ENCODE measurements at places on chromosomes 12 and 14.

GRCh38 chr14:21913759-21914158 is 240.1 kb upstream of the OR4E1 start:
- DNase-seq = peak; percentile 42

GRCh38 chr12:81468206-81468605 is 290.9 kb downstream of the PPFIA2 start:
- DNase-seq = no peak

- no peak for DNase-seq
These were observed 80.5 kb downstream of the TMEM260 start for GRCh38 chr14:56659964-56660551.

DNA sequence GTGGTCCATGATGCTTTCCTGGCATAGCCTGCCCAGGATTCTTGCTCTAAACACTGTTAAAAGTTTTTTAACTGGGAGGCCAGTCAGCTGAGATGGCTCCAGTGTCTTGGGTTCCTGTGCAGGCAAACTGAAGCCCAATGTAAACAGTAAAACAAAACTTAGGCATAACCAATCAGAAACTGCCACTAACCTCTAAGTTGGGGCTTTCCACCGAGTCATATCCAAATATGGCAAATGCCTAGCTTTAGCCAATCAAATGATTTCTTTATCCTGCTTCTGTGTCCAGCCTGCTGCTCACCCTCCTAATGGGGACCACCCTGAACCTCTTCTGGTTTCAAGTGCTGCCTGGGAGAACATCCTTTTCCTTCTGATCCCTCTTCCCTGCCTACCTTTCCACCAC is 277.9 kb downstream of the EMP1 start:
- DNase-seq = no peak

GRCh38 chr12:58633479-58633878 is 286.8 kb downstream of the LRIG3 start:
- no peak for DNase-seq

GRCh38 chr14:70664698-70665447 is 23.2 kb downstream of the TTC9 start:
- DNase-seq = no peak

DNA sequence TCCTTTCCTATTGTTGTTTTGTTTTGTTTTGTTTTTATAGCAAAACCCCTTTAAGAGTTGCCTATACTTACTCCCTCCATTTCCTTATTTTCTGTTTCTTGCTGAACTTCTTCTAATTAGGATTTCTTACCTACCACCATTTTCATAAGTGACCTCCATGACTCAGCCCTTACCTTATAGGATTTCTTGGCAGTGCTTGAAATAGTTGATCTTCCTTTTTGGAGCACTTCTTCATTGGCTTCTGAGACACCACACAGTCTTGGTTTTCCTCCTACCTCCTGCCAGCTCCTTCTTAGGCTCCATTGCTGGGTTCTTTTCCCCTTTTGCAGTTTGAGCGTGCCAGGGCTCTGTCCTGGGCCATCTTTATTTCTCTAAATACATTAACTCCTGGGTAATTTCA is 23.4 kb upstream of the EID3 start:
- no peak for DNase-seq

DNA sequence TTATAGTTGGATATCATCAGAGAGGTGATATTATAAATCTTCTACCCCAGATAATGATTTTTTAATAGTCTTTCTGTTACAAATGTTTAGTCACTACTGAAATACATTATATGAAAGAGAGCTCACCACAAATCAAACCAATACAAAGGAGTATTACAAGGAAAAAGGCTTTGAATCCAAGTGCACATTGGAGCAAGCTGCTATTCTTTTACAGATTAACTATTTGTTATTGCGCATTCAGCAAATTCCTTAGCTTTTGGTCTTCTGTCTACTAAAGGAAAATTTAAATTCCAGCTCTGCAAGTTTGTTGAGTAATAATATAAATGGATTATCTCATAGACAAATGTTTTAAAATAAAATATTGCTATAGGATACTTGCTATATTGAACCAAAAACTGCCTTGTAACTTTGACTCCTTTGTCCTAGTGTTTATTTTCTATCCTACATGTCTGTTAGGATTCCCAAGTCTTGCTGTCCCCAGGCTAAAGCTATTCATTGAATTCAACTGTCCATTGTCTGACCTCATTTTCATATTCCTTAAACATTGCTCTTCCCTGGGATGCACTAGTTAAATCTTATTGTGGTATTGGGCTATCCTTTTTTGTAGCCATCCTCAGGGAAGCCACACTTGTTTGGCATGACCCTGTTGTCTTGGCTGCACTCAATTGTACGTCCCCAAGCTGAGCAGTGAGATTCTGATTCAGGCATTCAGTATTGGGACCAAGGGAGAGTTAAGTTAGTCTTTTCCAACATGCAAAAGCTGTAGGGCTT is 41.5 kb downstream of the PDE3A start:
- DNase-seq = no peak

GRCh38 chr14:21123429-21123828 is 22.6 kb downstream of the TMEM253 start:
- DNase-seq = no peak

GRCh38 chr12:133026996-133027395 is 10.3 kb upstream of the ZNF84 start:
- no peak for DNase-seq

GRCh38 chr14:39731912-39732311 is 299.7 kb upstream of the FBXO33 start:
- no peak for DNase-seq

- DNase-seq = no peak
These were observed 222.1 kb downstream of the NUAK1 start for GRCh38 chr12:105916760-105917039.

GRCh38 chr14:99874306-99874705 is 81.1 kb downstream of the EML1 start:
- no peak for DNase-seq

DNA sequence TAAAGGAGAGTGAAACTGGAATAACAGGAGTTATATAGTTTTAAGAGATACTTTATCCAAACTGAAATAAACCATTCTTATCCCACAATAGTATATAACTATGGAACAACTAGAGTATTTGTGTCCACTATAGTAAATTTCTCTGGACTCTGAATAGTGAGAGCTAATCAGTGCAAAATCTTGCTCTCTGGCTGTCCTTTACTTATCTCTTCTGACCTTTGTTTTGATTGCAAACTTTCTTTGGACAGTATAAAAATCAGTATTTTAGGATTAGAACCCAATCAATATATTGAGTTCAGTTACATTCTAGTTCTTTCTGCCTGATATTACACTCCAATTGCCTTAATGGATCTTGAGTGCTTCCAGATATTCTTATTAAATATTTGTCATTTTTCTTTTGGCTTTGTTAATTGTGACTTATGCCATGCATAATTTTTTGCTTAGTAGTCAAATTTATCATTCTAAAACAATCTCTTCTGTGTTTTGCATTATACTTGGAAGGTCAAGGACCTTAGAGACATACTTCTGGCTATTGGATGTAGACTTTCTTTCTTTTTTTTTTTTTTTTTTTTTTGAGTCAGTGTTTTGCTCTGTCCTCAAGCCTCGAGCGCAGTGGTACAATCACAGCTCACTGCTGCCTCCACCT is 89.9 kb upstream of the AMN1 start:
- no peak for DNase-seq

DNA sequence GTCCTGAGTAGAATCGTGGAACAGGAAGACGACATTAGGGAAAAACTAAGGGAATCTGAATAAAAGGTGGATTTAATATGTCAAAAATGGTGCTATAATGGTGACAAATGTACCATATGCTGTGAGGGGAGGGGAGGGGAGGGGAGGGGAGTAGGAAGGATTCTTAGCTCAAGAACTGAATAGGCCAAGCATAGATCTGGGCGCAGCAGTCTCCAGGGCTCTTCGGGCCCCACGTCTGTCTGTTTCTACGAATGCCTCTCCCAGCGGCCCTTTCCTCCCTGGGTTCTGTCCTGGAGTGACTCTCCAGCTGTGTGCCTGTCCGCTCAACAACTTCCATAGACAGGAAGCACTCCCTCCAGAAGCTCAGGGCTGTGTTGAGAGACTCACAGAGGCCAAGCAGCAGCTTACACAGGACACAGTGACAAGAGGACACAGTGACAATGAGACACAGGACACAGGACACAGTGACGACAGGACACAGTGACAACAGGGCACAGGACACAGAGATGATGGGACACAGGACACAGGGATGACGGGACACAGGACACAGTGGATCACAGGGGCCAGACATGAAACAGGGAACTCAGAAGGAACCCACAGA is 42.4 kb upstream of the PPP2R5C start:
- no peak for DNase-seq

DNA sequence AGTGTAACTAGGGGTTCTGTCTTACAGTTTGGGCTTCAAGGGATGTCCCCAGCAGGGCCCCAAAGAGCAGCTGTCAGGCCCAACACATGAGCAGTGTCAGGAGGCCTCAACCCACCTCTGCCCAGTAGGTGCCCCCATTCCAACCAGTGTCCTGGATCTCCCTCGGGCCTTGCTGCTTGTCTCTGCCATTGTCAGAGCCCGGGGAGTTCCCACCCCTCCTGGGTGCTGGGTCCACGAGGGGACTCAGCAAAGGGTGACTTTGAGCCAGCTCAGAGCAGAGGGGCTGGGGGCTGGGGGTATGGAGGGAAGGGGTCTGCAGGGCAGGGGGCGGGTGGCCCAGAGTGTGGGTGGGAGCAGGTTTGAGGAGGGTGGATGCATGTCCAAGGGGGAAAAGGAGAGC is 18.0 kb upstream of the BEGAIN start:
- DNase-seq = no peak

DNA sequence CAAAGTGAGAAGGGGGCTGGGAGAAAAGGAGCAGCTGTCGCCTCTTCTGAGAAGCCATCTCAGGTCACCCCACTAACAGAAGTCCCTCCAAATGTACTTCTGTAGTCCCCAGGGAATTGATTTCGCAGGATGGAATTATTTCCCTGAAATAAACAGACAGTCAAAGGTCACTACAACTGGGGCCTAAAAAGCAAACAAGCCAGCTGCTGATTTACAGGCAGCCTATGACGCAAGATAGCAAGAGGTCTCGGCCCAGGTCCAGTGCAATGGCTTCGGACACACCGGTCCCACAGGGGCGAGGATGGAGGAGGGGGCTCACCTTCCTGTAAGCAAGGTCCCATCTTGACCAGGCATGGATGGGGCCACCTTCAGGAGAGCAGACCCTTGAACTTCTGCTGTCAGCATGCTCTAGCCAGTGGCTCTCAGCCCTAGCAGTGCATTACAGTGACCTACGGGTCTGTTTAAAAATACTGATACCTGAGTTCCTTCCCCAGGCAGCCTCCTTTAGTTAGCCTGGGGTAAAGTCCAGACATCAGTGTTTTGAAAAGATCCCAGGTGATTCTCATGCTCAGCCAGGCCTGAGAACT is 18.1 kb downstream of the NUAK1 start:
- DNase-seq = no peak

DNA sequence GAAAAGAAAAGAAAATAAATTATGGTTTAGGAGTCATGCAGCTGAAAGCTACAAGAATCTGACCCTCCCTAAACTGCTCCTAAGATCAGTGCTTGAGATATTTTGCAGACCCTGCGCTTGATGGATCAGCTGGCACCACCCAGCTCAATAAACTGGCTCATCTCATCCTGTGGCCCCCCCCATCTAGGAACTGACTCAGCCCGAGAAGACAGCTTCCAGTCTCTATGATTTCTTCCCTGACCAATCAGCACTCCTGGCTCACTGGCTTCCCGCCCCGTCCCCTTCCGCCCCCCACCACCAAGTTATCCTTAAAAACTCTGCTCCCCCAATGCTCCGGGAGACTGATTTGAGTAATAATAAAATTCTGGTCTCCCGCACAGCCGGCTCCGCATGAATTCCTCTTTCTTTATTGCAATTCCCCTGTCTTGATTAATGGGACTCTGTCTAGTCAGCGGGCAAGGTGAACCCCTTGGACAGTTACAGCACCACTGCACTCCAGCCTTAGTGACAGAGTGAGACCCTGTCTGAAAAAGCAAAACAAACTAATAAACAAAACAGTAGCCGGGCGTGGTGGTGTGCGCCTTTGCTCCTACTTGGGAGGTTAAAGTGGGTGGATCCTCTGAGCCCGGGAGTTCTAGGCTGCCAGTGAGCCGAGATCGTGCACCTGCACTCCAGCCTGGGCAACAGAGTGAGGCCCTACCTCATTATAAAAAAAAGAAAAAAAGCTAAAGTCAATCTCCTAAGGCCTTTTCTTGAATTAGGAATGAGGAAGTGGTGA is 24.5 kb upstream of the SPTLC2 start:
- DNase-seq = no peak

GRCh38 chr12:117674313-117674712 is 294.5 kb downstream of the KSR2 start:
- DNase-seq = no peak

- DNase-seq = no peak
These were observed 28.5 kb upstream of the MAGOHB start for GRCh38 chr12:10641735-10642500.

- no peak for DNase-seq
These were observed 10.6 kb downstream of the TMED10 start for GRCh38 chr14:75165586-75166391.

GRCh38 chr12:124040737-124041136 is 67.7 kb downstream of the ZNF664 start:
- no peak for DNase-seq

DNA sequence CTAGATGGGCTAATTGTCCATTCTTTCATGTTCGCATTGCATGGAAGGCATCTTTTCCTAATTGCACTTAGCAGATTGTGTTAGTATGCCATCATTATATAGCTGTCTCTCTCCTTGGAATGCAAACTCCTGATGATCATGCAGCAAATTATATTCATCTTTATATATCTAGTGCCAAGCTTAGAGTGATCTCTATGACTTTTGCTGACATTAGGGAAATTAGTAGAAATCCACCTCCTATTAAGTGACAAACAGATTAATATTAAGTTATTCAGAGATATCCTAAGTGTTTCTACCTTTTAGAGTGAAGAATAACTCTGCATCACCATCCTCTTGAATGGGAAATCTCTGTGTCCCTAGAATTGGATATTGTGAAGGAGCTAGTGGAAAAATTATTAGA is 185.6 kb downstream of the FOXG1 start:
- no peak for DNase-seq

- no peak for DNase-seq
These were observed 46.0 kb upstream of the STK38L start for GRCh38 chr12:27198036-27198435.

DNA sequence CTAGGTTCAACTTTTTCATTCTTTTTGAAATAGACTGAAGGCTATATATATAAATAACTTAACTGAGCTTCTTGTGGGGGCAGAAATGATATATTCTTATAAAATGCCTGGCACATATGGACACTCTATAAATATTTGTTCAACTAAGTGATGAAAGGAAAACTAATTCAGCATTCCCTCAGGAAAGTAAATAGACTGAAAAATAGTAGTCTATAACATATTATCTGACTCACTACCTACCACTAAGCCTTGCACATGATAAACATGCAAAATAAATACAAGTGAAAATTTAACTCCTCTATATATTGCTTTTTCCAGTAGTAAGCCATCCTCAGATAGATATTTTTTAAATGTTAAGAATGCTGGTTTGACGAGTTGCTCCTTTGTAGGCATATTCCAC is 15.7 kb upstream of the BMAL2 start:
- DNase-seq = no peak

Measured in activated CD8-positive, alpha-beta memory T cell treated with anti-CD3 and anti-CD28 coated beads for 1 hour (primary cell).